Gastrocnemius medialis (tissue), 4 donors: ENCODE measurements at places on chromosomes 1 and 21. TPM values are rescaled to one million over a fixed set of nuclear protein-coding genes. Genes with fewer than 3 reads are reported as not detected.

DNA sequence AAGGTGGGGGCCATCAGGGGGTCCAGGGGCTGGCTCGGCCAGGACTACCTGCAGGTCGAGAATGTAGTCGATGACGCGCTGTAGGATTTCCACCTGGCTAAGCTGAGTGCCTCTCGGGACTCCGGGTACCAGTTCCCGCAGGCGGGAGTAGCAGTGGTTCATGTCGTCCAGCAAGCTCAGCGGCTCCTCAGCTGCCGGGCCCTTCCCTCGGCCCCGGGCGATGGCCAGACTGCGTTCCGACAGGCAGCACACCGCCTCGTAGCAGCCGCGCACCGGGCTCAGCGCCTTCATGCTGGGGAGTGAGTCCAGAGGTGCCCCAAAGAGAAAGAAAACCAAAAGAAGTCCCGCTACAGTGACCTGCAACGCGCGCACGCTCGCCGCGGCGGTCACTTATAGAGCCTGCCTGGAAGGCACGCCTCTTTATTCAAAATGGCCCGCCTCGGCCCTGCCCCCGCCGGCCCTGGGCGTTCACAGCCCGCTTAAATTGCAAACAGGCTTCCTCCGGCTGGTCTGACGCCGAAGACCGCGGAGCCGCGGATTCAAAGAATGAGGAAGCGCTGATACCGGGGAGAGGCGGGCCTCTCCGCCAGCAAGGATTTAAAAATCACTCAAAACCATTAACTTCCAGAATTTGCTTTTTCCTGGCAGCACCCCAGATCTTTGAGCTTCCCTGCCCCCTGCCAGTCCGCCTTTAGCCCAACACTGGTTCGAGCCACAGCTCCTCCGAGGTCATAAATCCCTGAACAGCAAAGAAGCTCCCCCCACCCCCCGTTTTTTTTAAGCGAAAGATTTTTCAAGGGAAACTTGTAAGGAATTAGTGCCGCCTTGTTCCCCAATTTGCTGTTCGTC is at the start of gene ID3:
Gene ID3, minus strand, starts transcription at position 366 of the 849 bp plus-strand sequence. Its CDS starts 75 bp downstream, at position 291.
- peak; percentile 96 for DNase-seq

- DNase-seq = peak; percentile 16
Measured at GRCh38 chr1:204150702-204151551, 917 bp downstream of the ETNK2 start.

DNA sequence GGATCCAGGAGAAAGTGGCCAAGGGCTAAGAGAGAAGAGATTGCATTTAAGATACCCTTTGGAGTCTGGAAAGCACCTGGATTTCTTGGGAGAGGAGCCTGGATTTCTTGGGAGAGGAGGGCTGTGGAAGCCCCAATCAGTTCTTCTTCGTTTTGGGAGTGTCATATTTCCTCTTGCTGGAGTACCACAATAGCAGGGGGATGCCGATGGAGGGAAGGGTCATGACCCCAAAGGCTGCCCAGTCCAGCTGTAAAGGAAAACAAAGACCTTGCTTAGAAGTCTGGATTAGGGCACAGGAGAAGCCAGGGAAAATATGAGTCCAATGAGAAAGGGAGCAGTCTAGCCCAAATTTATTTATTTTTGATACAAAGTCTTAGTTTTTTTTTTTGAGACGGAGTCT is 11.3 kb downstream of the SSR2 start:
- DNase-seq = no peak

GRCh38 chr1:54581621-54582035 is 33.6 kb downstream of the ACOT11 start:
- DNase-seq = peak; percentile 95

The OR2AK2 gene
- total RNA-seq = not detected

The KRTAP12-3 gene
- not detected for total RNA-seq

- peak; percentile 86 for DNase-seq
Measured at GRCh38 chr1:66262208-66262963, 271.6 kb upstream of the SGIP1 start.

DNA sequence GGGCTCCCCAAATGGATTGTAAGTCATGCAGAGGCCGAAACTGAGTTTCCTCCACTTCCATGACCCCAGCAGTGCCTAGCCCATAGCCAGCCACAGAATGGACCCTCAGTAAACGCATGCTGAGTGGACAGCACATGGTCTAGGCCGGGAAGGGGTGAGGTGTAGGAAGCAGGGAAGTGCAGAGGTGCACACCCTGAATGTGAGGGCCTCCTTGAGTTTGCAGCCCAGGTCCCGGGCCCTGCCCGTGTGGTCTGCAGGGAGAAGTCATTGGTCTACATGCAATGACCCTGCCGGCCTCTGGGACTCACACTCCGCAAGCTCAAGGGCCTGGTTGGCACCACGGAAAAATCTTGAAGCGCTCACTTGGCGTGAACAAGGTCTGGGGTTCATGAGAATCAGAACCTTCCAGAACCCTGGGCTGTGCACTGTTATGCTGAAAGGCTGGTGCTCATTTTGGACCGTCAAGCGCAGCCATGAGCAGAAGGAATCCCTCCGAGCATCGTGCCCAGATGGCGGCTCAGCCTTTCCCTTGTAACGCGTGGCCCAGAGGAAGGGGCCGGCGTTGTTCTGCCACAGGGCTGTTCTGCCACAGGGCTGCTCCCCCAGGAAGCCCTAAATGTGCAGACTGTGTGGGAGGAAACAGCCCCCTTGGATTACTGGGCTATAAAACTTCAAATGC is 66.4 kb downstream of the PSMG1 start:
- DNase-seq = no peak

The LDLRAD1 gene
- total RNA-seq = not detected

The SZRD1 gene
- total RNA-seq = 67.0 TPM

DNA sequence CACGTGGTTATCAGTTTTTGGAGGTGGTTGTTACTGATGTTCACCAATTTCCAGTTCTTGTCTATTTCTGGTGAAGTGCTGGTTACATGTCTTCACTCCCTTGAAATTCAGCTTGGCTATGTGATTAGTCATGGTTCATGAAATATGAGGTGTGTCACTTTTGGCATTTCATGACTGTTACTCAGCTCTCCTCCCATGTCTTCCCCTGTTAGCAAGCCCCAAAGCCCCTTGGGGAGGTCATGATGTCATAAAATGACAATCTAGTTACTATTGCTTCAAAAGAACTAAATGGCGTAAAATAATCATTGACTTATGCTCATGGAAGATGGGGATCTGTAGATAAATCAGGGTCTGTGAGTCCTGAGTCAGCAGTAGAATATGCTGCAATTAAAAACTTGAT is 425.1 kb downstream of the SETD4 start:
- no peak for DNase-seq

The CRP gene
- total RNA-seq = not detected

- DNase-seq = no peak
Measured at GRCh38 chr1:36467700-36468455, 3.7 kb upstream of the MRPS15 start.

The OPRD1 gene
- 0.24 TPM for total RNA-seq

The PLA2G2D gene
- total RNA-seq = not detected

- no peak for DNase-seq
Measured at GRCh38 chr1:201468501-201468843, 516 bp downstream of the PHLDA3 start.

- DNase-seq = no peak
Measured at GRCh38 chr1:71031426-71031825, 16.2 kb downstream of the PTGER3 start.

DNA sequence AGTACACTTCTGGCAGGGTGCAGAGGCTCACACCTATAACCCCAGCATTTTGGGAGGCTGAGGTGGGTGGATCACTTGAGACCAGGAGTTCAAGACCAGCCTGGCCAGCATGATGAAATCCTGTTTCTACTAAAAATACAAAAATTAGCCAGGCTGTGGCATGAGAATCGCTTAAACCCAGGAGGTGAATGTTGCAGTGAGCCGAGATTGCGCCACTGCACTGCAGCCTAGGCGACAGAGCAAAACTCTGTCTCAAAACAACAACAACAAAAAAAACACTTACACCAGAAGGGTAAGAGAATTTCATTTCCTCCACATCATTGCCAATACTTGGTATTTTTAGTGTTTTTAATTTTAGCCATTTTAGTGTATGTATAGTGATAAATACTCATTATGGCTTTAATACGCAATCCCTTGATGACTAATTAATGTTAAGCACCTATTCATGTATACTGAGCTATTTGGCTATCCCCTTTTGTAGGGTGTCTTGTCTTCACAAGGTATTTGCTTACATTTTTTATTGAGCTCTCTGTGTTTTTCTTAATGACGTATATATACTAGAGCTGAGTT is 77.1 kb upstream of the TNR start:
- DNase-seq = no peak

- DNase-seq = no peak
Measured at GRCh38 chr1:244137276-244137675, 86.2 kb downstream of the ZBTB18 start.

DNA sequence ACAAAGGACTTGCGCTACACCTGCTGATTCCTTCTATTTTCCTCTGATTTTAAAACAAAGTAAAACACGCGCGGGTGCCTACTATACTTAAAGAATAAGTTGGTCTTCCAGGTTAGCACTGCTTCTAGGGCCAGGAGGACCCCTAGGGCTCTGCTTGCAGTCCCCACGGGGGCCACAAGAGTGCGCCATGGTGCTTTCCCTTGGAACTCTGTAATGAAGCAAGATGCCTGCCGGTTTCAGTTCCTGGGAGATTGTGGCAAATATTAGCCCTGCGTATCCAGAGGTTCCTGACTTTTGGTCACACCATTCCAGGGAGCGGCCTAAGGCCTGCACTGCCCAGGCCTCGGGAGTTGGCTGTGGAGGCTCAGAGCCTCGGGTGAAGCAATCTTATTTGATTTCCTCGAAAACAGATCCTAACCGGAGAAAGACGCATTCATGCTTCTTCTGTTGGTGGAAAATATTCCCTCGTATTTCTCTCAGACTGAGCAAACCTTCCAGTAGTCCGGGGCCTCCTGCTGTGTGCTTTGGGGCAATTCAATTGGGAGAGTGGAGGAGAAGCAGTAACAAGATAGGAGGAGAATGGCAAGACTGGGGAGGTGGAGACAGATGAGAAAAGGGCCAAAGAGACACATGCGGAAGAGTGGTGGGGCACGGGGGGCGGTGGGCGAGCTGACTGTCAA is 25.3 kb downstream of the ADAM30 start:
- peak; percentile 27 for DNase-seq

The FRRS1 gene
- total RNA-seq = 2.5 TPM

GRCh38 chr1:223621312-223621734 is 44.2 kb downstream of the CAPN8 start:
- DNase-seq = no peak

GRCh38 chr1:236206548-236206947 is 64.2 kb downstream of the GPR137B start:
- peak; percentile 25 for DNase-seq

- DNase-seq = no peak
Measured at GRCh38 chr1:183645531-183645930, 7.6 kb downstream of the APOBEC4 start.

DNA sequence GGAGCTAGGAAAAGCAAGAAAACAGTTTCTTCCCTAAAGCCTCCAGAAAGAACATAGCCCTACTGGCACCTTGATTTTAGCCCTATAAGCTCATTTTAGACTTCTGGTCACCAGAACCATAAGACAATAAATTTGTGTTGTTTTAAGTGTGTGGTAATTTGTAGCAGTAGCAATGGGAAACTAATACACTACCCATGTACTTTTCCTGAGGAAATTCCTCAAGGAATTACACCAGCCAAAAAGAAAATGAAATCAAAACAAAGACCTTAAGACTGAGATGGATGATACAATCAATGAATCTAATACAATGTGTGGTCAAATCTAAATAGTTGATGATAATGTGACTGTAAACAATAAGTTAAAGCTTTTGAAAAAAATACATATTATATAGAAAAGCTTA is 11.8 kb downstream of the VAMP4 start:
- DNase-seq = no peak

GRCh38 chr1:97209381-97209957 is 487.9 kb downstream of the PTBP2 start:
- DNase-seq = no peak

GRCh38 chr1:30353637-30354036 is 369.7 kb downstream of the MATN1 start:
- DNase-seq = no peak

The CFAP141 gene
- not detected for total RNA-seq

- DNase-seq = peak; percentile 67
Measured at GRCh38 chr1:42046761-42047507, 106.3 kb upstream of the GUCA2B start.

- no peak for DNase-seq
Measured at GRCh38 chr1:199336745-199337640, 690.5 kb upstream of the NR5A2 start.

DNA sequence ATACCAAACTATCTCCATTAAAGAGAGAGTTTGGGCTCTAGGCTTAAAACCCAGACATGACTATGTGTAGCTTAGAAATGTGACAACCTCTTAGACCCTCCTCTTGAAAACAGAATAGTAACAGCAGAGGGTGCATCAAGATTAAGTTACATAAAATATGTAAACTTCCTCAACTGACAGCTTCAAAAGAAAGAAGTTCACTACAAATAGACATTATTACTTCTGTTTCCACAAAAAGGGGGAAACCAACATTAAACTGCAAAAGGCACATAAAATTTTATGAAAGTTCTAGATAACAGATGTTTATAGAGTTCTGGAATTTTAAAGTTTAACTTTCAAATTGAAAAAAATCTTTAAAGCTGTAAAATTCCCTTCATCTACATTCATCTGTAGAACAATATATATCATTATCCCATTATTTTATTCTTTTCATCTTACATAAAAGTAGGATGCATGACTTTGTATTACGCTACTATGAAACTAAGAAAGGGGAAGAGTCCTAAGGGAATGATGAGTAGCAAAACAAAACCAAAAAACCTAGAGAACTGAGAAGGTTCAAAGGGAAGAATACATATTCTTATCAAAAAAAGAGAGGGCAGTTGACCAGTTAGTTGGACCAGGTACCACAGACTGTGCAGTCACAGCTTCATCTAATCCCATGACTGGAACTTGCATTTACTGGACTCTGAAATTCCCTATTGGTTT is 177.0 kb downstream of the SIPA1L2 start:
- no peak for DNase-seq

DNA sequence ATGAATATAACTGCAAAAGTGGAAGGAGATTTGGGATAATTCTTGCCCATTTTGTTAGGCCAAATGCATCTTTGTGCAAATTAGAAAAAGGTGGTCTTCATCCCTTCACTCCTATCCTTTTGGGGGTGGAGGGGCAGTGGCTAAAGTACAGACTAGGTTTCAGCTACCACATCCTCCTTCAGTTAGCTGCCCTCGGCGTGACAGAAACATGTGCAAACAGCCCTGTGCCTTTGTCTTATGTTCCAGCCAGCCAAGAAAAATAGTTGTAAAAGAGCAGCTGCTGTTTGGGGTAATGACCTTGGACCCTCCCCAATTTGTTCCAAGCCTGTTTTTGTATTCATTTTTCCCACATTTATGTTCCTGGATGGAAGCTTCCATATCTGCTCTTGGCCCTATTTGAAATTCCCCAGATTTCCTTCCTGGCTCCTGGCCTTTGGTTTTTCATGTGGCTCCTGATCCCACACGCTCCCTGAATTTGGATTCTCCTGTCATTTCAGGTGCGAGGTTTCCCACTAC is 8.3 kb upstream of the LGALS8 start:
- no peak for DNase-seq

GRCh38 chr1:113669988-113670387 is 89.3 kb downstream of the PHTF1 start:
- DNase-seq = no peak
